Chondrocyte (in vitro differentiated cells): ENCODE measurements at places on chromosomes 1 and 21. TPM values are rescaled to one million over a fixed set of nuclear protein-coding genes. Genes with fewer than 3 reads are reported as not detected.

GRCh38 chr1:232818040-232818439, 12.8 kb downstream of the MAP10 start:
- no peak for DNase-seq
- no peaks in the 10 kb centered on the region for H3K27me3 ChIP-seq
- H3K27ac ChIP-seq = no peak overlapping the region
- H3K36me3 ChIP-seq = peaks cover 1% of the 10 kb centered on the region
- no peaks in the 10 kb centered on the region for H3K4me1 ChIP-seq
- no peak overlapping the region for H3K4me3 ChIP-seq

GRCh38 chr1:62528015-62528414, 69.3 kb upstream of the ANGPTL3 start:
- no peaks in the 10 kb centered on the region for H3K27me3 ChIP-seq
- no peak overlapping the region for H3K27ac ChIP-seq
- H3K4me1 ChIP-seq = peaks cover 7% of the 10 kb centered on the region
- peaks cover 12% of the 10 kb centered on the region for H3K36me3 ChIP-seq
- DNase-seq = no peak

DNA sequence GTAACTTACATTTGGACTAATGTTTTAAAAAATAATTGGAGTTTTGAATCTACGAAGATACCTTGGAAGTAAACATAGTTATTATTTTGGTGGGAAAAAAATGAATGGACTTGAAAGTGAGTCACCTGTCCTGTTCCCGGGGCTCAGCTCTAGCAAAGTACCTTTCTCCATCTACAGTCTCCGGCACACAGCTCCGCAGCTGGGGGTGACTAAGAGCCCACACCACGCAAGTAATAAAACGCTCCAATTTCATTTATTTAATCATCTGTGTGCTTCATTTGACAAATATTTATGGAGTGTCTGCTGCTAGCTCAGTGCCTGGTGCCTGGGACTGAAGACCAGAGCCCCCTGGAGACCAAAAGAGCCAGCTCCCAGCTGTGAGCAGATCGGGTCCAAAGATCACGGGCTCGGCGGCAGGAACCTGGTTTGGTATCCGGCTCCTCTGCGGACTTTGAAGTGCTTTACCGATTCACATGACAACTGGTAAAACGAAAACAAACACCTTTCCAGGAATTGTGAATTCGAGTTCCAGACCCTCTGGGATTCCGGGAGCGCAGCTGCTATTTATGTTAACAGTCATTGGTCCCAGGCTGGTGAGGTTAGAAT, 1.7 kb upstream of the RIPK4 start:
- H3K36me3 ChIP-seq = no peaks in the 10 kb centered on the region
- peak overlapping the region; percentile 80 for H3K4me3 ChIP-seq

DNA sequence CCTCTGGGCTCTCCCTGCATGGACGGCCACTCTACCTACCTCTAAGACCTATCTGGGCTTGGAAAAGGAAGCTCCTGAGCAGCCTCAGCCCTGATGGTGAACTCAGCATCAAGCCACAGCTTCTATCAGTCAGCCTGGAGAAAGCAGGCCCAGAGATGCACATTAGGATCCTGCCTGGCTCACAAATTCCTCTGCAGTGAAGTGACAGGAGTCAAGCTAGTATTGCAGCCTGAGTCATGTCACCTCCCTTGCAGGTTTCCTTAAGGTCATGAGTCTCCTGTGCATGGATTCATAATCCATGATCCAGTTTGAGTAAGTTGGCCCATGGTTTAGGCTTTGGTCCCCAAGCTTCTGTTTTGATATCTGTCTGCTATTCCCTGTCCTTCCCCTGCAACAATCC, 37.9 kb upstream of the DUSP10 start:
- H3K27me3 ChIP-seq = peaks cover 5% of the 10 kb centered on the region
- no peaks in the 10 kb centered on the region for H3K36me3 ChIP-seq
- DNase-seq = no peak
- no peak overlapping the region for H3K27ac ChIP-seq
- H3K4me1 ChIP-seq = no peaks in the 10 kb centered on the region

WNT3A gene
- total RNA-seq = not detected in 3 replicates

GBP5 gene
- not detected in 3 replicates for total RNA-seq
